ENCODE measurements at places on chromosomes 13 and 19. TPM values are rescaled to one million over a fixed set of nuclear protein-coding genes. Genes with fewer than 3 reads are reported as not detected.

GRCh38 chr13:99320693-99321481 lies 13.7 kb upstream of the GPR183 start:
- no peaks in the 10 kb centered on the region for H3K36me3 ChIP-seq
- peaks cover 29% of the 10 kb centered on the region for H3K4me1 ChIP-seq
- no peaks in the 10 kb centered on the region for H3K27me3 ChIP-seq

DNA sequence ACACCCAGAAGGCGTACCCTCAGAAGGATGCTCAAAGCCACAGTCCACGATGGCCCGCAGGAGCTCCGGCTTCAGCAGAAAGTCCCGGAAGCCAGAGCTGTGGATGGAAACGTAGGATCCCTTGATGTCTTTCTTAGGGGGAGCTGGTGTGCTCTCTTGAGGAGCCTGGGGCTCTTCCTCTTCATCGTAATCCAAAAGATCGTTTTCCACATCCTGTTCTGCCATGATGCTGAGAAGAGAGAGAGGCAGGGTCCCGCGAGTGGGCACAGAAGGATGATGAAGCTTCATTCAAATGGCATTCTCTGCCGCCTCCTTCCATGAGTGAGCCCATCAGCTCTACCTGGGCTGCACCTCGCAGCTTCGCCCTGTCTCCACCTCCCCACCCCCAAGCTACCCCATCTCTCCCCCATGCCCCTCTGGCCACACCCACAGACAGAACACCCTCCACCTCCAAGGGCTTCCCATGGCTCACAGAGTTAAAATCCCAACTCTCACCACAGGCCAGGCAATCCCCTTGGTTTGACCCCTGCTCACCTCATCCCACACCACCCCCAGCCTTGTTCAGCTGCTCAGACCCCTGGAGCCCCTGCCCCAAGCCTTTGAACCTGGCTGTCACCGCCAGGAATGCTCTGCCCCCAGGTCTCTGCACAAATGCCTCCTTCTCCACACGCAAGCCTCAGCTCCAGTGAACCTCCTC lies 6.0 kb downstream of the DDX39A start:
- H3K4me1 ChIP-seq: peaks cover 10% of the 10 kb centered on the region
- no peak overlapping the region for H3K4me3 ChIP-seq
- no peak for DNase-seq
- H3K27me3 ChIP-seq: no peaks in the 10 kb centered on the region
- H3K27ac ChIP-seq: no peak overlapping the region

- no peaks in the 10 kb centered on the region for H3K4me1 ChIP-seq
- no peaks in the 10 kb centered on the region for H3K27me3 ChIP-seq
- H3K27ac ChIP-seq: peak overlapping the region; percentile 69
These were observed 230.0 kb downstream of the MYO16 start for GRCh38 chr13:108859197-108860012.

The LYPD3 gene
- total RNA-seq: 0.67 TPM

GRCh38 chr13:33932769-33933406 lies 114.9 kb downstream of the RFC3 start:
- H3K27ac ChIP-seq: no peak overlapping the region
- no peaks in the 10 kb centered on the region for H3K36me3 ChIP-seq
- no peaks in the 10 kb centered on the region for H3K27me3 ChIP-seq
- no peak for DNase-seq
- no peak overlapping the region for H3K4me3 ChIP-seq

GRCh38 chr13:19781526-19781925 lies 1.2 kb downstream of the PSPC1 start:
- no peaks in the 10 kb centered on the region for H3K4me1 ChIP-seq
- no peaks in the 10 kb centered on the region for H3K27me3 ChIP-seq

The WDR87 gene
- total RNA-seq: not detected

The CYP2S1 gene
- total RNA-seq: 1.8 TPM

GRCh38 chr19:4183967-4184717 lies 1.7 kb downstream of the ANKRD24 start:
- no peak overlapping the region for H3K27ac ChIP-seq
- H3K36me3 ChIP-seq: no peaks in the 10 kb centered on the region
- no peak for DNase-seq
- H3K4me1 ChIP-seq: no peaks in the 10 kb centered on the region
- no peaks in the 10 kb centered on the region for H3K27me3 ChIP-seq

- no peaks in the 10 kb centered on the region for H3K36me3 ChIP-seq
- no peak overlapping the region for H3K27ac ChIP-seq
- no peak for DNase-seq
- no peaks in the 10 kb centered on the region for H3K27me3 ChIP-seq
These were observed 359.6 kb downstream of the FOXO1 start for GRCh38 chr13:40306817-40307216.
